Cardiac ventricle fibroblast (primary cell): ENCODE measurements at places on chromosomes 12 and 14. TPM values are rescaled to one million over a fixed set of nuclear protein-coding genes. Genes with fewer than 3 reads are reported as not detected.

The ZDHHC22 gene
- total RNA-seq: not detected in 2 replicates

The RNASE3 gene
- total RNA-seq: not detected in 2 replicates

The CKAP4 gene
- total RNA-seq: 155 and 164 TPM in 2 replicates

The VRTN gene
- total RNA-seq: not detected in 2 replicates

The TSPAN9 gene
- total RNA-seq: 22.4 and 23.5 TPM in 2 replicates

The CYP46A1 gene
- 0.19 and 0.54 TPM in 2 replicates for total RNA-seq

The NOVA1 gene
- total RNA-seq: 7.4 and 17.1 TPM in 2 replicates

The DIO3 gene
- total RNA-seq: 0.20 and 1.2 TPM in 2 replicates

The LRP1-AS gene
- not detected in 2 replicates for total RNA-seq

The CLEC9A gene
- total RNA-seq: not detected in 2 replicates

The CCDC177 gene
- total RNA-seq: 0.20 TPM in 1 of 2 replicates, not detected in the other

The HOXC12 gene
- total RNA-seq: not detected in 2 replicates

The GZMH gene
- not detected in 2 replicates for total RNA-seq

The REP15 gene
- 0.75 and 1.2 TPM in 2 replicates for total RNA-seq

The DPPA3 gene
- not detected in 2 replicates for total RNA-seq

The TAS2R43 gene
- not detected in 2 replicates for total RNA-seq

The WNT5B gene
- 13.4 and 14.0 TPM in 2 replicates for total RNA-seq

The SMCO2 gene
- total RNA-seq: not detected in 2 replicates
